ENCODE measurements at places on chromosomes 13 and 19. TPM values are rescaled to one million over a fixed set of nuclear protein-coding genes. Genes with fewer than 3 reads are reported as not detected.

DNA sequence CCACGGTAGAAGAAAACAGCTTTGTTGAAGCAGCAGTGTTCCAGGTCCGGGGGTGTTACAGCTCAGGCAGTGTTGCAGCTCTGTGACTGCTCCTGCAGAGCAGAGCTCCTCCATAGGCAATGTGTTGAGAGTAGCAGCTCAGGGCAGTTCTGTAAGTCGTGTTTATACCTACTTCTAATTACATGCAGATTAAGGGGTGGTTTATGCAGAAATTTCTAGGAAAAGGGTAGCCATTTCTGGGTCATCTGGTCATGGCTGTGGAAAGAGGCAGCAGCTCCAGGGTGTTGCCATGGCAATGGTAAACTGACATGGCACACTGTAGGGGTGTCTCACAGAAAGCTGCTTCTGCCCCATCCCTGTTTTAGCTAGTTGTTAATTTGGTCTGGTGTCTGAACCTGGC is 316.4 kb downstream of the GPC5 start:
- H3K27ac ChIP-seq: no peak overlapping the region
- no peaks in the 10 kb centered on the region for H3K27me3 ChIP-seq
- H3K36me3 ChIP-seq: no peaks in the 10 kb centered on the region
- DNase-seq: no peak
- no peak overlapping the region for H3K4me3 ChIP-seq

- DNase-seq: no peak
- H3K36me3 ChIP-seq: no peaks in the 10 kb centered on the region
- no peaks in the 10 kb centered on the region for H3K4me1 ChIP-seq
Measured at GRCh38 chr13:90974249-90974975, 373.1 kb upstream of the MIR17HG start.

DNA sequence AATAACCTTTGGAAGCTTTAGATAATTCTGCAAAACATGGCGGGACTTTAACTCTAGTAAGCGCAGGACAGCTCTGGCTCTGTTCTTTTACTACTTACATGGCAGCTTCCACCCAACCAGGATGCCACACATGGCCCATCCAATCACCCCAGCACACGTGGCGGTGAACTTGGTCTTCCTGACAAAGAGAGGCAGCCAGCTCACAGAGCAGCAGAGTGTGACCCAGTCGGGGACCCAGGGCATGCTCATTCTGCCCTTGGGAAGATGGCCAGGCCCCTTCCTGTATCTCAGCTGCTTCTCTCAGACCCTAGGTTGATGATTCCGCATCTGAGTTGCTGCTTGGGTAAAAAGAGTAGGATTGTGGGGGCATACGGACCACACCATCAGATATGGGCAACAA is 172.1 kb downstream of the USP12 start:
- H3K27me3 ChIP-seq: peaks cover 4% of the 10 kb centered on the region
- H3K36me3 ChIP-seq: no peaks in the 10 kb centered on the region
- H3K27ac ChIP-seq: no peak overlapping the region
- H3K4me1 ChIP-seq: no peaks in the 10 kb centered on the region
- DNase-seq: no peak
- no peak overlapping the region for H3K4me3 ChIP-seq

- DNase-seq: no peak
- H3K36me3 ChIP-seq: no peaks in the 10 kb centered on the region
- H3K4me1 ChIP-seq: no peaks in the 10 kb centered on the region
- H3K4me3 ChIP-seq: no peak overlapping the region
- H3K27me3 ChIP-seq: no peaks in the 10 kb centered on the region
Measured at GRCh38 chr13:48910686-48911085, 65.0 kb upstream of the FNDC3A start.

The NALCN gene
- polyA plus RNA-seq: not detected

DNA sequence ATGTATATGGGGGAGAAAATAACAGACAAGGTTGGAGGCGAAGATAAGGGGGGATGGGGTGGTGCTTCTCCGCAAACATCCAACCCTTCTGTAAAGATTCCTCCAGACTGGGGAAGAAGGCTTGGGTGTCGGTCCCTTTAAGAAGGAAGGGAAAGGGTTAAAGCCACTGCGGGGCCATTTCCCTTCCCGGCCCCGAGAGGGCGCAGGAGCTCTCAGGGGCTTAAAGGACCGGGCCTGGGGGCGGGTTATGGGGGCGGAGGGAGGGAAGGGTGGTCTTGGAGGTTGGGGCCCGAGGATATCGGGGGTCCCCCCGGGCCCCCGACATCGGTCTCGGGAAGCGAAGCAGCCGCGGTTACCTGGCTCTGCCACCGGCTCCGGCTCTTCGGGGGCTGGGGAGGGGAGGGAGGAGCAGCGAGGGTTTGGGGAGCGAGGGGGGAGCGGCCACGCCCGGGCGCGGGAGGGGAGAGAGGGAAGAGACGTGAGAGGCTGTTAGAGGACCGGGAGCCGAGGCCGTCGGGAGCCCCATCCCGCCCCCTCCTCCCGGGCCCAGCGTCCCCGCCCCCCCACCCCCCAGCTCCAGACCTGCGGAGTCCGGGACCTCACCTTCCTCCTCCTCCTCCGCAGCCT is 2.8 kb downstream of the TNNT1 start:
- H3K36me3 ChIP-seq: no peaks in the 10 kb centered on the region
- DNase-seq: no peak
- no peak overlapping the region for H3K27ac ChIP-seq
- H3K4me1 ChIP-seq: no peaks in the 10 kb centered on the region
- peaks cover 23% of the 10 kb centered on the region for H3K27me3 ChIP-seq
- H3K4me3 ChIP-seq: no peak overlapping the region

DNA sequence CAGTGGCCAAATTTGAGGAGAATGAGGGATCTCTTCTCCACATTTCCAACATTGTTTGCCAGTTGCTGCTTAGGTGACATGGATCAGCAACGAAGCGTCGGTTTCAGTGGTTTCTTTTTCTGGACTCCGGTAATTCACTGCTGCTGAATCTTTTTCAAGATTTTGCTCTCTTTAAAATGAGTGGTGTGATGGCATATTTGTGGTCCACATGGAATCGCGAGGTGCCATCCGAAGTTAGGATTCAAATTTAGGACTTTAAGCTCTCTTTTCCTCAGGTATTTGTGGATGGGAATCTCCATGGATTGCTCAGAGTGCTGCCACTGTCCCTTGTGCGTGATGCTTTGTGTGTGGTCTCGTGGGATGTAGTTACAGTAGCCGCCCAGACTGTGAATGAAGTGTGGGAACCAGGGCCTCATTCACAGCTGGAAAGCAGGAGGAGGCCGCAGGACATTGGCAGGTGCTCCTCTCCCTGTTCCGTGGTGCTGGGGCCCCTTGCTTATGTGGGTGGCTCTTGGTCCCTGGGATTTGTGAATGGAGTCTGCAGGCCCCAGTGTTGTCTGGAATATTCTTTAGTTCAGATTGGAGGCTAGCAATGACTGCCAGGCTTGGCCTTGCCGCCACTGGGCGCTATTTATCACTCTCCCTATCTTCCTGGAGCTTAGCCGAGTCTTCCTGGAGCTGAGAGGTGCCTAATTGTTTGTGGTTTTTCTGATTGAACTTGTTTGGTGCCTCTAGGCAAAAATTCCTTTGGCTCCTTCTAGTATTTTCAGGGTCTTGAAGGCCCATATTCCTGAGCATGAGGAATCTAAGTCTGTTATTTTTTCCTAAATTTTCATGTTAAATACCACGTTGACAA is 1.5 kb downstream of the ILF3 start:
- H3K27ac ChIP-seq: peak overlapping the region; percentile 99
- H3K4me1 ChIP-seq: peaks cover 62% of the 10 kb centered on the region
- no peaks in the 10 kb centered on the region for H3K27me3 ChIP-seq
- no peak for DNase-seq

The LCP1 gene
- polyA plus RNA-seq: 1,545 TPM

DNA sequence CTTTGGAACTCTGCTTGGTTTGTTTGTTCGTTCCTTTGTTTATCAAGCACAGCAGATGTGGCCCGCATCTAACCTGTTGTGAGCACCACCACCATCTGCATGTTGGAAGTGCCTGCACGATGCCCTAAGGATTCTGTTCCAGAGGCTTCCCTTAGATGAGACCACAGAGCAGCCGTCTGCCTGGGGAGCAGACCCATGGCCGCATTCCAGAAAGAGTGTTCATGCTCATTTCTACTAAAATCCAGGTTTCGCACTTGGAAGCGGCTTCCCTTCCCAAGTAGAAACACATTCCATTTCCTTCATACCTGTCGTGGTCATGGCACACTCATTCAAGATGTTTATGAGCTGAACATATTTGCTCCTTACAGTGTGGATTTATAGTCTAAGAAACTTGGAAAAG is 27.2 kb downstream of the COL4A2 start:
- no peaks in the 10 kb centered on the region for H3K36me3 ChIP-seq
- peaks cover under 1% of the 10 kb centered on the region for H3K4me1 ChIP-seq
- no peak overlapping the region for H3K27ac ChIP-seq
- H3K27me3 ChIP-seq: no peaks in the 10 kb centered on the region
- H3K4me3 ChIP-seq: no peak overlapping the region
- no peak for DNase-seq

Measured in CD8-positive, alpha-beta memory T cell (primary cell).